ENCODE measurements at places on chromosomes 5 and 9. TPM values are rescaled to one million over a fixed set of nuclear protein-coding genes. Genes with fewer than 3 reads are reported as not detected.
A peak's percentile ranks its signal among the peaks of the same experiment; 100 is the strongest.

- peak; percentile 41 for DNase-seq
These were observed at the start of gene RORB for GRCh38 chr9:74496819-74497747. TSS of gene RORB (plus strand) at chr9:74497335. CDS start at chr9:74497977, 642 bp downstream.

DNA sequence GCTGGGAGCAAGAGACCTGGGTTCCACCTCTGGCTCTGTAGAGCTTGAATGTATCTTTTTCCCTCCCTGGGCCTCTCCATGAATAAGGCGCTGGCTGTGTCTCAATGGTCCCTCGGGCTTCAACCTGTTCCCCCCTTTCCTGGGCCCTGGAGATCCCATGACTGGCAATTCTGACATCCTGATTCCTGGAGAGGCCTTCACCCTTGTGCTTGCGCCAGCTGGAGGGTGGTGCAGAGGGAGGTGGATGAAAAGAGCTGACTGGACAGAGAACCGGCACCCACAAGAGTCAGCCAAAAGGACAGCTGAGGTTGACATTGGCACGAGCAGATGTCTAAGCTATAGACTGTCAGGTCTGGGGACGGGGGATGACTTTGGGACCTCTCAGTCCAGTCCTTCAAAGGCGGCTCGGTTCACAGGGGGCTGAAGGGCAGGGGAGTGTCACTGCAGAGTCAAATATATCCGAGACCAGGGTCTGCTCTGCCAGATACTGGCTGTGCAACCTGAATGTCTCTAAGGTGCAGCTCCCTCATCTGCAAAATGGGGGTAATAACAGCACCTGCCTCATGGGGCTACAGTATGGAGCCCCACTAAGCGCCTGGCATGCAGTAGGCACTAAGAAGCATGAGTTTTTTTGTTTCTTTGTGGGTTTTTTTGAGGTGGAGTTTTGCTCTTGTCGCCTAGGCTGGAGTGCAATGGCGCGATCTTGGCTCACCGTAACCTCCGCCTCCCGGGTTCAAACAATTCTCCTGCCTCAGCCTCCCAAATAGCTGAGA lies 13.8 kb downstream of the DNM1 start:
- DNase-seq, result no peak

- DNase-seq, result no peak
These were observed 33.1 kb downstream of the PGGT1B start for GRCh38 chr5:115229606-115230005.

GRCh38 chr5:126108470-126108869 lies 314.7 kb upstream of the GRAMD2B start:
- DNase-seq, result no peak

DNA sequence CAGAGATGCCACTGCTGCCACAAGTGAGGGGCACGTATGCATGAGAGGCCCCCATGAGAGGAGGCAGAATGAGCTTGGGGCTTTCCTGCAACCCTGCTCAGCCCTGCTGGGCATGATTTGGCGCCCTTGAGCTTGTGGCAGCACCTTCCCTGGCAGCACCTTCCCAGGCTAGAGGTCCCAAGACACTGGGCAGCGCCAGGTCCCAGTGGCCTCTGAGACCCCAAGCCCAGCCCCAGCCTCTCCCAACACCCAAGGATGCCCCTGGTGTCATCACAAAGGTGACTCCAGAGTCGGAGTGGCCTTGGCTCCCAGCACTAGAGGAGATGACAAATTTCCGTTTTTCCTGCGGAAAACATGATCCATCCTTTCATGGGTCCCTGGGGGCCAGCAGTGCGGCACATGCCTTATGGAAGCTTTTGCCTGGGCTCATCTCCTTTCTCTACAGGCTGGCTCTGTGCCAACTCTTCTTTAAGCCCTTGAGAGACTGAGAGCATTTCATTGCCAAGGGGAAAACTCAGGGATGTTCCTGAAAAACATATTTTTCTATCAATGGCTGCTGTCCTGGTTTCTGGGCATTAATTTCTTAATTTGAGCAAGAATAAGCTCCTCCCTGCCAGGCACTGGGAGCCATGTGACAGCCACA lies 77.1 kb upstream of the ADAMTS2 start:
- DNase-seq, result no peak

GRCh38 chr9:129138144-129138462 lies 26.9 kb downstream of the PTPA start:
- DNase-seq, result no peak

GRCh38 chr5:137636099-137636498 lies 99.8 kb downstream of the KLHL3 start:
- no peak for DNase-seq

- no peak for DNase-seq
These were observed 4.4 kb downstream of the IL9 start for GRCh38 chr5:135891268-135891667.

DNA sequence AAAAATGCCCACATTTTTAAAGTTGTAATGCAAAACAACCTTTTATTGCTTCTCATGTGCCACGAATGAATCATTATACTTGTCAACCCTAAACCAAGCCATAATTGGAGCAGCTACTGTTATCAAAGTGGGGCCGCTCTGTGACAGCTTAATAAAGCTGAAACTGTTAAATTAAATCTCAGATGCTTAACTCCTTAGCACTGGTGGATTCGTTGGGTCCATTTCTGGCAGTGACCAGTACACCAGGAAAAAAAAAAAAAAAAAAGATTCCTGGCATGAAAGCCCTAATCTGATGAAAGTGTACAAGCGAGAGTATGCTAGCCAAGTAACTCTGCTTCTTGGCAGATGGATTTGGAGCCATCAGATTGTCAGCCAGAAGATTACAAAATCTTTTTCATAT lies 164.8 kb downstream of the ZSWIM6 start:
- DNase-seq, result no peak

- DNase-seq, result no peak
These were observed 215.5 kb upstream of the TMEM161B start for GRCh38 chr5:88483964-88484672.

GRCh38 chr5:10513501-10514442 lies 50.1 kb upstream of the ANKRD33B start:
- DNase-seq, result no peak

- no peak for DNase-seq
These were observed 79.5 kb downstream of the CRB2 start for GRCh38 chr9:123435471-123435870.

DNA sequence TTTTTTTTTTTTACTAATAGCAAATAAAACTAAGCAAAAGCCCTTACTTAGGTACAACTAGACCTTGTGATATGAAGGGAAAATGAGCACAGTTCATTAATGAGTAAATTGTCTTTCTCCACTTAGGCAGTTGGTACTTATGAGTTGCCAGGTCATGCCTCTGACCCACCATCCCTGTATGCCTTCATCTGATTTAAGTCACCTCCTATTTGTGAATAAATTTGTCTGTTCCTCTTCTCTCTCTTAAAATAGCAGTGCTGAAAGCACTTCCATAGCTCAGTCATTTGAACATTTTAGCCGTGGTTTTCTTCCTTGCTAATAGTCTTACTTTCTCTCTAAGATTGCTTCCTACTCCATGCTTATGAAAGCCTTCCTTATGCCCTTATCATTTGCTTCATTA lies 61.4 kb downstream of the SLC44A1 start:
- DNase-seq, result no peak

Gene GRHPR
- 82.0 TPM for total RNA-seq

Gene LRRC19
- not detected for total RNA-seq

Gene PCDHB3
- total RNA-seq, result not detected

Gene ZDHHC21
- 4.9 TPM for total RNA-seq

Gene CAMK2A
- not detected for total RNA-seq

Gene IL11RA
- 12.1 TPM for total RNA-seq
